ENCODE measurements at places on chromosomes 6 and 20.

- no peak for DNase-seq
Measured at GRCh38 chr6:162181111-162181510, 546.5 kb downstream of the PRKN start.

- DNase-seq = no peak
Measured at GRCh38 chr6:56699066-56699654, 56.5 kb upstream of the DST start.

DNA sequence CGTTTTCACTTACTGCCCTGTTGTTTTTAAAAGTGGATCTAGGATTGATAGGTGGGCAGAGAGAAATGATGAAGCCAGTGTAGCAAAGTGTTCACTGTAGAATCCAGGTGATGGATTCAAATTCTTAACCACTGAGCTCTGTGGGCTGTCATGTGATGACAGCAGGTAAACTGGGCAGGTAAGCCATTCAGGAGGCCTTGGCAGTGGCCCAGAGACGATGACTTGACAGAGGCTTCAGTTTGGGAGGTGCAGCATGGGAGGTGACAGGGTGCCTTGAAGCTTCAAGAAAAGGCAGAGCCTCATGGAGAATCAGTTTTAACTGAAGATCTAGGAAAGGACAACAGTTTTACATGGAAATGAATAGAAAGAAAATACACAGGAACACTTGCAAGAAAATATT, 2.0 kb downstream of the NAA20 start:
- DNase-seq = no peak

GRCh38 chr20:57501461-57502335, 23.2 kb downstream of the CTCFL start:
- DNase-seq = no peak

- no peak for DNase-seq
Measured at GRCh38 chr6:2614846-2615245, 135.9 kb downstream of the MYLK4 start.
